ENCODE measurements at places on chromosomes 13 and 19.

- DNase-seq = no peak
Measured at GRCh38 chr13:46620029-46620428, 67.1 kb downstream of the LRCH1 start.

DNA sequence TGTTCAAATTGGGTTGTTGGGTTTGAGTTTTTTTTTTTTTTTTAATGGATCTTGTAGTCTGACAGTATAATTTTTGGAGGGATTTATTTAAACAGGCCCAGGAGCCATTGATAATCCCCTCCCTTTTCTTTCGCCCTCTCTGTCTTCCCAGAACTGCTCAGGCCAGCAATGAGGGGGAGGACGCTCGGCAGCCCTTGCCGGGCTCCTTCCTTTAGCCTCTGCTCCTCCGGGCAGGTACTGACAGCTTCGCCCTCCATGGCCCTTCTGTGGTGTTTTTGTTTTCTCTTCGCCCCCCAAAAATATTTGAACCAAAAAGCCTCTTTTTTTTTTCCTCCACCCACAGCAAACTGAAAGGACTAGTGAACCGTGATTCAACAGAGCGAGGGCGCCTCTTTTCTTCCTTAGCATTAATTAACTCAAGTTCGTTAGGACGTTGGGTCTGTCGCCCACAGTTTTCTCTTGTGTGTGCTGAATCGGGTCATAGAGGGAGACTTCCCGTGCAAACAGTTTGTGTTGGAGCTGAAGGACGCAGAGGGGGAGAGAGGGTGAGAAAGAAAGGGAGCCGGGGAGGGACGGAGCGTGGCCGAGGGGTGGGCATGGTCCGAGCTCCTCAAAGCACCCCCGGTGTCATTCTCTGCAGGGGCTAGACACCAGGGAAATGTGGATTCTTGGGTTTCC, 21.5 kb downstream of the NFIX start:
- no peak for DNase-seq

GRCh38 chr13:79735228-79735627, 254.3 kb downstream of the NDFIP2 start:
- peak; percentile 54 for DNase-seq

DNA sequence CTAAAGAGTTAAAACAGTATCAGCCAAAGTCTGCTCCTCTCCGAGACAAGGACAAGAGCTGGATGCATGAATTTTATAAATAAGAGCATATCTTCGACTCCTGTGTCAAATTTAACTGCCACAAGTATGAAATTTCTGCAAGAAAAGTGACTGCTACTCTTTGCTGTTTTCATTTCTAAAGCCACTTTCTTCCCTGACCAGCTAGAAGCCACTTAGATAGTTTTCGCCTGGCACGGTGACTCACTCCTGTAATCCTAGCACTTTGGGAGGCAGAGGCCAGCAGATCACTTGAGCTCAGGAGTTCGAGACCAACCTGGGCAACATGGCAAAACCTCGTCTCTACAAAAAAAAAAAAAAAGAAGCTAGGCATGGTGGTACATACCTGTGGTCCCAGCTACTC, 61.3 kb downstream of the ENOX1 start:
- no peak for DNase-seq

DNA sequence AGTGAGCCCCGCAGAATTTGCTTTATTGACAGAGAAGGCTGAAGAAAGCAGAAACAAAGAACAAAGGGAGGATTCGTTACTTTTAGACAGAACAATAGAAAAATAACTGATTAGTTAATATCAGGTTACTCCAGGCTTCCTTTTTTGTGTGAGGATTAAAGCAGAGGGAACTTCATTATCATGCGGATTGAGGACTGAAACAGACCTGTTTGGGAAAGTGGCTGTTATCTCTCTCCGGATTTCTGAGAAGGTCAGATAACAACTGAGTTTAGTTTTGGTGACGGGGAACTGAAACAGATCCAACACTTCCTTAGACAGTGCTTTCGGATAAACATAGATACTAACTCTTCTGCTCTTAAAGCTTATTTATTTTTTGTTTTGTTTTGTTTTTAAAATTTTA, 246.4 kb upstream of the ZNF507 start:
- no peak for DNase-seq

DNA sequence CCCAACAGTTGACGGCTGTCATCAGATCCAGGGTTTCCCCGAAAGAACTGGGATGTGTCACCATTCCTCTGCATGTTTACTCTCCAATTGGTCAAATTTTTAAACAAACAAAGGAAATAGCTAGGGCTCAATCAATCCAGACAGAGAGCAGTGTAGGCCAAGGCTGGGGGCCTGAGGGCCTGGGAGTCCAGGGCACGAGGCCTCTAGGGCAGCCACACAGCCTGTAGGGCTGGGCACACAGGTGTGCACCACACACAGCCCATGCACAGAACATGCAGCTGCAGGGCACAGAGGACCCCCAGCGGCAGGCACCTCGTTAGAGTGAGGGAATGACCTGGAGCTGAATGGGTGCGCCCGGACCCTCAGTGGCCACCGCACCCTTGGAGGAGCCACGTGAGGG, 9.5 kb downstream of the MIER2 start:
- no peak for DNase-seq

DNA sequence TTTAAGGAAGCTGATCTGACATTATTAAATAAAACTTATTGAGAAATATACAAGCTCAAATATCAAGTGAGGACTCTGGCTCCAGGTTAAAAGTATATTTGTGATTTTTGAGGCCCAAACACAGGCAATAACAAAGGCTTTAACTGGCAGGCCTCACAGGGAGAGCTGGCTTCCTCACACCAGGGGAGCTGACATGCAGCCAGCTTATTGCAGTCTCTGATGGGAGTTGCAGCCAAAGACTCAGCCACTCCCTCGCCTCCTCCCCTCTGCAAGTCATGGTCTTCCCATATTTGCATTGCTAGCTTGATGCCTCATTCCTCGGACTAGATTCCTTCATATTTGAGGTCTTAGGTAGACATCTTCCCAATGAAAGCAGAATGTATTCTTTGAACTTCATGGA, 647.1 kb upstream of the SLITRK6 start:
- peak; percentile 70 for DNase-seq

GRCh38 chr13:30493658-30494381, 28.1 kb upstream of the HMGB1 start:
- no peak for DNase-seq

DNA sequence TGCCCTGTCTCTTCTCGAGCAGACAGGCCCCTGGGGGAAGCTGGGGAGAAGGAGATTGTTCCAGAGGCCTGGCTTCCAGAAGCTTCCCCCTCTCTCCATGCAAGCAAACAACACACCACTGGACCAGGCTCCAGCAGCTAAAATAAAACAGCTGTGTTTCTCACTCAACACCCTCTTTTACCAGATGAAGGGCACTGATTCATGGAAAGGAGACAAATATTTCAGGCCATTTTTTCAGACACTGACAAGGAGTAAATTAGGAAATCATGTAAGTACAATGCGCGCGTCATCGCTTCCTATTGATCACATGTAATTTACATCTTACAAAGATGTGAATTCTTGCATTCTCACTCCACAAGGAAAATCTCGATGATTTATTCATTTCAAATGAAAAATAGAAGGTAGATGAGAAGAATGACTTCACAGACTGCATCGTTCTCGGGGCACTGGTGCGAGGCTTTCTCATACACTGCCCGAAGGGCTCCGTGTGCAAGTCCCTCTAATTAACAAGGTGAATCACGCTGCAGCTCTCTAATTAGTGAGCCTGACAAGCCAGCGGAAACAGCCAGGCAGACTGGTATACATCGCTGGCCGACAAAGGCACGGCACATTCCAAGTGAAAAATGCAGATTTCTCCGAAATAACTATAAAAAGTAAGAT, 153.6 kb downstream of the KCTD15 start:
- no peak for DNase-seq

- no peak for DNase-seq
Measured at GRCh38 chr19:18502246-18502637, 19.6 kb downstream of the ELL start.

DNA sequence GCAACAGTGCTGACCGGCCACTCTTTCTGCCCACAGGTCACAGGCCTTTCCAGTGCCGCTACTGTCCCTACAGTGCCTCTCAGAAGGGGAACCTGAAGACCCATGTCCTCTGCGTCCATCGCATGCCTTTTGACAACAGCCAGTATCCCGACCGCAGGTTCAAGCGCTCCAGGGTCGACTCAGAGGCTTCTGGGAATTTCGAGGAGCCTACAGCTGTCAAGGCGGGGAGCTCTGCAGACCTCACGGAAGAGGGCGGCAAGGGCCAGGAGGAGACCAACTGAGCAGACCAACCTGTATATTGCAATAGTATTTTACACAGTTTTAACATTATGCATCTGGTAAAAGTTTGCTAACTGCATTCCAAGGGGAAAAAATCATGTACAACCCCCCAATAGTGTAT, 338.5 kb downstream of the ZNF536 start:
- no peak for DNase-seq

- DNase-seq = no peak
Measured at GRCh38 chr13:101875091-101875490, 422.6 kb downstream of the ITGBL1 start.

DNA sequence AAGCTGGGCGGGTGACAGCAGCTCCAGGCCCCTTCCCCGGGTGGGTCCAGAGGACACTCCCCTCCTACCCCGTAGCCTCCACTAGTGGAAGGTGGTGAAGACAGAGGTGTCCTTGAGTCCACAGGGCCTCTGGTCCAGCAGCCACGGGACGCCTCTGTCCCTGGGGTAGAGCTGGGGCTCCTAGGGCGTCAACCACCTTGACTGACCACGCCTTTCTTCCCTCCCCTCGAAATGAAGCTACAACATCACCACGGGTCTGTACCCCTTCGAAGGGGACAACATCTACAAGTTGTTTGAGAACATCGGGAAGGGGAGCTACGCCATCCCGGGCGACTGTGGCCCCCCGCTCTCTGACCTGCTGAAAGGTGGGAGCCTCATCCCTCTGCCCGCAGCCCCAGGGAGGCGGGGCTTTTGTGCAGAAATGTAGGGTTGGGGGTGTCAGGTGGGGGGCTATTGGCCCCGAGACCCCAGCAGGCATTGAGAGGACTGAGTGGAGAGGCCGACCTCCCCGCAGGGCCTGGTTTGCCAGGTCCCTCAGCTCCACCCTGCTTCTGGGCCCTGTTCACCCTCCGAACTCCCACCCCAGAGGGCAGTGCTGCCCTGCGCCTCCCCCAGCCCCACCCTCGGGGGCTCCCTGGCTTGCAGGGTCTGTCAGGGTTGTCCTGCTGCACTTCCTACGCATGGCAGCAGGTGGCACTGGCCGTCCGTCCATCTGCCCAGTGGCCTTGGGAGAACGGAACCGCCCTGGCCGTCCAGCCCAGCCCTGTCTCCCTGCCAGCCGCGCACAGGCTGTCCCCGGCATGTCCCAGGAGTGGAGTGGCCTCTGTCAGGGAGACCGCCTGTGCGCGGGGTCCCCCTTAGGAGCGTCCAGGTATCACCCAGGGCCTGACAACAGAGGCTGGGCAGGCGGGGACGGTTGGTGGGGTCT, 15.7 kb downstream of the STK11 start:
- DNase-seq = peak; percentile 25

- no peak for DNase-seq
Measured at GRCh38 chr13:92491839-92492238, 734.8 kb upstream of the GPC6 start.

DNA sequence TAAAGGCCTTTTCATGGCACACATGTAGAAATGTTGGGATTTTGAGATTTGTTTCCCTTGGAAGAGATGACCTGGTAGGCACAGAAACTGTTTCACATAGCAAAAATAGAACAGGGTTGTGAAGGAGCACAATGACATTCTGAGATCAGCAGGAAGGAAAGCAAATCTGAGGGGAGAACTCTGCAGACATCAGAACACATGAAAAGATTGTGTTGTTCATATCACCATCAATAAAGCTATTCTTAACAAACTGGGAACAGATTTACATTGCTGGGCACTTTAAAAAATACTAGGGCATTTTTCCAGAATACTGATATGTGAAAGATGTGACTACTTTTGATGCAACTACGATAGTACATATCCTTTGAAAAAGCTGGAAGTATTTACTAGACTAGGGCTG, 481.7 kb downstream of the MYO16 start:
- no peak for DNase-seq

GRCh38 chr13:82713687-82714405, 1168.4 kb downstream of the SLITRK1 start:
- DNase-seq = peak; percentile 73

- DNase-seq = peak; percentile 91
Measured at GRCh38 chr19:50329146-50329925, at the start of gene KCNC3. Gene KCNC3 (minus strand): TSS chr19:50329377. CDS start chr19:50329082, 295 bp downstream.

DNA sequence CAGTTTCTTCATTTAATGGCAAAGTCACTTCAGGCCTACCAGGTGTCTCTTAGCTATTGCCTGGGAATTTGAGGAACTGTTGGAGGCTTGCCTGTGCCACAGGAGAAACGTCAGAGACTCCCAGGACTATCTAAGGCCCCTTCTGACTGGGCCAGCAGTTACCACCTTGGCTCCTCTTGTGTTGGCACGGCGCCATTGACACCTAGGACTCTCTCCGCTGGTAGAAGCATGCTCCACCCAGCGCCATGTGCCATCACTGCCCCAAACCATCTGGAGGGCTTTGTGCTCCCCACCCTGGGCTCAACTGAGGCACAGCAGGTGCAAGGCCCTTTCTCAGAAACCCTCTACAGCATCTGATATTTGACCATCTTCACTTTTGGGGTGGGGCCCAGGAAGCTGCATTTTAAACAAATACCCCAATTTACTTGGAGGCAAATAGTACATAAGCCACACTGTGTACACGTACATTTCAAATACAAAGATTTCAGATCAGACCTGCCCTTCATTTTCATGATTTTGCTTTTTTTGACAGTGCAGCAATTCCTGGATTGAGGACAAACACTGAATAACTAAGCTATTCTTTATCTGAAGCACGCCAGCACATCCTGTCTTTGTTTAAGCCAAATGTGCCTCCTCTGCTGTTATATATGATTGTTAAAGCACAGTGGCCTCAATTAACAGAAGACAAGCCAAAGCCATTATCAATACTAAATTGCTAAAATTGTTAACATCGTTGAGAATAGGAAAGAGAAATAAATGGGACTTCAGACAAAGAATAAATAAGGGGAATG, 59.9 kb upstream of the TPP2 start:
- DNase-seq = no peak

DNA sequence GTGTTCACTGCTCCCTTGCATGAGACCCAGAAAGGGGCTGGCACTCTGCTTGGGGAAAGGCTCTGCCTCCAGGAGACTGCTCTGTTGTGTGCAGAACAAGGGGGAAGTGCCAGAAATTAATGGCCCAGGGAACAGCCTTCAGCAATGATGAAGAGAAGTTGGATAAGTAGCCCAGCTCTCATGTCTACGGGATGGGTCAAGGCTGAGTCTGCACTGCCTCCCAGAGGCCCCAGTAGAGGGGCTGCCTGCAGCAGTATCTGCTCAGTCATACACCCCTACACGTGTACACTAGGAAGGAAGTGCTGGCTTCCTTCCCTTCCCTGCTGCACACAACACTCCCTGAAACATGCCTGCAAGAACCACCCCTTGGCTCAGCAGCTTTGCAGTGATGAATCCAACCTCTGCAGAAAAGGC, 54.6 kb upstream of the URI1 start:
- DNase-seq = peak; percentile 33
